Glutamatergic neuron (in vitro differentiated cells): ENCODE measurements at places on chromosomes 1 and 21. TPM values are rescaled to one million over a fixed set of nuclear protein-coding genes. Genes with fewer than 3 reads are reported as not detected.

KLF17 gene
- total RNA-seq, result 10.9 TPM

SPRR4 gene
- total RNA-seq, result not detected

ARHGEF16 gene
- total RNA-seq, result 0.34 TPM

DNA sequence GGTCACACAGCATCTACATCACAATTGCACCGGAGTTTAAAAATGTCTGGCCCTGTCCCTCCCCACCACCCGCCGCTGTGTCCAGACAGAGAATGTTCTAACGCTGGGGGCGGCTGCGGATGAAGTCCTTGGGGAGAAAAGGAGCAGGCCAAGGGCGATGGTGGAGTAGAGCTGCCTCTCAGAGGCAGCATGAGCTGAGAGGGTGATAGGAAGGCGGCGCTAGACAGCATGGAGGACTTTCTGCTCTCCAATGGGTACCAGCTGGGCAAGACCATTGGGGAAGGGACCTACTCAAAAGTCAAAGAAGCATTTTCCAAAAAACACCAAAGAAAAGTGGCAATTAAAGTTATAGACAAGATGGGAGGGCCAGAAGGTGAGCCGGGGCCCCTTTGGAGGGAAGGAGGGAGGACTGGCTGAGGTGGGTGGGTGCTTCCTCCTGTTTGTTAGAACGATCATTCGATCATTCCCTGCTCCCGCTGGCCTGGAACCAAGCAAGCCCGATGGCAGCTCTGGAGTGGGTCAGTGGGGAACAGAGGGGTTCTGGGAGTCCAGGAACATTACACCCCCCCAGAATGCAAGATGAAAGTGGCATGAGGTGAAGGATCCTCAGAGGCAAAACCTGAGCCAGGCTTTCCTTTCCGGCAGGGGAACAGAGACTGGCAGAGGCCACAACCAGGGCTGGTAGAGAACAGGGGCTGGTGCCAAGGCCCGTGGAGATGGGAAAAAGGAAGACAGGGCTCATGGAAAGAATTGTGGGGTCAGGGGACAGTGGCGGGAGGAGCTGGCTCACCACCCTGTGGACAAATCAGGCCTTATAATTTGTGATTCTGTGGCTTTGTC is at the start of the genes FAM229A and TSSK3:
FAM229A (minus strand) TSS at position 12 of the 840 bp plus-strand sequence. CDS start 394 bp downstream, outside the sequence.
TSSK3 (plus strand) TSS at position 66 of the 840 bp plus-strand sequence; CDS start at position 229, 163 bp downstream.
- DNase-seq, result no peak

DNA sequence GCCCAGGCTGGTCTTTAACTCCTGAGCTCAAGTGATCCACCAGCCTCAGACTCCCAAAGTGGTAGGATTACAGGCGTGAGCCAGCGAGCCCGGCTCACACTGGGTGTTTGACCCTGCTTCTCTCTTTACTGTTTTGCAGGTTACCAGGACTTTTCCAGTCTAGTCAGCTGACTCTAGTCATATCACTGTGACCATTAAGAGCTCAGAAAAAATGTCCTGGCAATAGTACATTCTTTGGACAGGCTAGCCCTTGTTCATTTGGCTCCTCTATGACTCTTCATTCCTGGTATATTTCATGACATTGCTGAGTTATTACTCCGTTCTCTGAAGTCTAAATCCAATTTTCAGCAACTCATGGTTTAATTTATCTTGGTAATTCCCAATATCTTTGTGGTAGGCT is 8.0 kb upstream of the CA6 start:
- DNase-seq, result no peak

DNA sequence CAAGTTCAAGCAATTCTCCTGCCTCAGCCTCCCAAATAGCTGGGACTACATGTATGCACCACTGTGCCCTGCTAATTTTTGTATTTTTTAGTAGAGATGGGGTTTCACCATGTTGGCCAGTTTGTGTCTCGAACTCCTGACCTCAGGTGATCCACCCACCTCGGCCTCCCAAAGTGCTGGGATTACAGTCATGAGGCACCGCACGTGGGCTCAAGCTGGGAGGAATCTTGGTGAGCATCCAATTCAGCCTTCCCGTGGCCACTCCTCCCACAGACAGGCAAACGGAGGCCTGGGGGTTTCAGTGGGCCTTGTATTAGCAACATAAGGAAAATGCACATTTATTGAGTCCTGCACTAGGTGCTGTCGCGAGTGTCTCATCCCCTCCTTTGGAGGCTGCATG is 24.5 kb upstream of the VWA5B1 start:
- no peak for DNase-seq

- DNase-seq, result peak; percentile 84
These were observed 590 bp downstream of the CNN3 start for GRCh38 chr1:94926126-94926914.
